HFFc6 (cell line): ENCODE measurements at places on chromosomes 11 and 22. TPM values are rescaled to one million over a fixed set of nuclear protein-coding genes. Genes with fewer than 3 reads are reported as not detected.

DNA sequence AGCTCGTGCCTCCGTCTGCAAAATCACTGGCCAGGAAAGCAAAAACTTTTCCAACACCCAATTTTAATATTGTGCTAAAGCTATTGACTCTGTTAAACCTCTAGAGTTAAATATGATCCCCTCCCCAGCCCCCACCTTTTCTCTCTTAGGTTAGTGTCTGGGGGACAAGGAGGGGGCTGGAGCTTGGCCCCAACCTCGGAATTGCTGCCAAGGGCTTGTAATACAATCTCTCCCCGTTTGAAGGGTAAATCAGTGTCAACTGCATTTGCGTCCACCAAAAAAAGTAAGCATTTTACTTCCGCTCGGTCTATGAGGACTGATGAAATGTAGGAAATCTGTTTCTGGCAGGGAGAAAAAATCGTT, at the start of gene GAS2:
TSS of gene GAS2 (plus strand) at position 287 of the 363 bp plus-strand sequence. CDS start 8,259 bp downstream, outside the sequence.
- no peaks in the 10 kb centered on the region for H3K4me1 ChIP-seq
- H3K36me3 ChIP-seq: no peaks in the 10 kb centered on the region
- peaks cover 2% of the 10 kb centered on the region; the same call in 1 of the 2 replicates for H3K27me3 ChIP-seq
- DNase-seq: no peak

DNA sequence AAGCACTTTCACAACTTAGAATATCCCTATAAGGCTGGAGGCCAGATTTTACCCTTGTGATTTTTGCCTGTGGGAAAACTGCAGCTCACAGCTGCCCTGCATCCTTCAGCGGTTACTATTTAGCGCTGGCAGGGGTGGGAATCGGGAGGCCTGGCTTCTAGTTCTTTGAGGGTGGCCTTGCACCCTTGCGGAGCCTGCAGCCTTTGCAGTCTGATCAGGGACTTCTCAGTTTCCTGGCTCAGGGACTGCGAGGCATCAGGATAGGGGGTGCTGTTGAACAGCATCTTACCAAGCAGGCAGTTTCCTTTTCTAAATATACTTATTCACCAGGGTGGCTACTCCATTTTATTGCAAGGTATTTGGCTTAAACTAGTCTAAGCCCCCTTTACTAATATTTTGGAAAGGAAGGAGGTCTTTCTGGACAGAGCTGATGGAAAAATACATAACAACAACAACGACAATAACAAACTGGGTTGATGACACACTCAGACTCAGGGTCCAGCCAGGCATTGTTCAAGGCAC, 2.9 kb upstream of the APOA1 start:
- no peak overlapping the region for H3K4me3 ChIP-seq
- no peaks in the 10 kb centered on the region; the same call in 1 of the 2 replicates for H3K36me3 ChIP-seq
- no peak for DNase-seq
- peaks cover 4% of the 10 kb centered on the region; the same call in 1 of the 2 replicates for H3K27me3 ChIP-seq

GRCh38 chr11:83831929-83832328, 545.8 kb upstream of the CCDC90B start:
- peaks cover 24% of the 10 kb centered on the region for H3K4me1 ChIP-seq
- DNase-seq: no peak
- no peaks in the 10 kb centered on the region for H3K36me3 ChIP-seq
- H3K27ac ChIP-seq: no peak overlapping the region

DNA sequence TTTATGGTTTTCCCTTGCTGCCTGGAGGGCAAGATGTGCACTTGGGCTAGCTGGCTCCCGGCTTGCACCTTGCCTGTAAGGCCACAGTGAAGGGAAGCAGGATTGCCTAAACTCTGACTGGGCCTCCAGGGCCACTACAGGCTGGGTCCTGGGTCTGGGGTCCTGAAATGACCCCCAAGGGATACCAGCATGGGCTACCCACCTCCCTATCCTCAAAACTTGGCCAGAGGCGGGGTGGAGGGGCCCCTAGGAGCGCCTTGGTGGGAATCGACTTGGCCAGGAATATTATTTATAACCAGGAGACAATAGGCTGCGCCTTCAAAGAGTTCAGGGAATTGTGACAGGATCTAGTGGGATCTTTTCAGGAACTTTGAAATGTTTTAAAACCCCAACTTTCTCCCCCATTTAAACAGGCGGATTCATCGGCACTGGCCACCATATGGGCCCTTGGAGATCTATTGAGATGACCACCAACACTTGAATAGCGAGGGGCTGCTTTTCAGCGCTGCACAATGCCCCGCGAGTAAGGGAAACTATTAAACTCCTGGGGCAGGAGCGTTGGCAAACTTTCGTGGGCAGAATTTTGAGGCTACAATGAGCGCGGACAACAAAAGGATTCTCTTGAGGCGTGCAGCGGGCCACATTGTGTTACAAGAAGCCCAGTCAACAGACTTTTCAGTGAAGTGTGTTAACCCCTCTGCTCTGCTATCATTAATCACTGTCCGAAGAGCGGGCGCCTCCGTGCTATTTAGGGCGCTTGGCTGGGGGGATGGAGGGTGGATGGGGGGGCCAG, 15.2 kb downstream of the PAX6 start:
- H3K4me3 ChIP-seq: no peak overlapping the region
- peaks cover 11% of the 10 kb centered on the region for H3K4me1 ChIP-seq
- H3K36me3 ChIP-seq: 0 out of 2 replicates have a peak, but pooled peaks cover 4% of the 10 kb centered on the region
- DNase-seq: no peak
- H3K27me3 ChIP-seq: peaks cover 31% of the 10 kb centered on the region

DNA sequence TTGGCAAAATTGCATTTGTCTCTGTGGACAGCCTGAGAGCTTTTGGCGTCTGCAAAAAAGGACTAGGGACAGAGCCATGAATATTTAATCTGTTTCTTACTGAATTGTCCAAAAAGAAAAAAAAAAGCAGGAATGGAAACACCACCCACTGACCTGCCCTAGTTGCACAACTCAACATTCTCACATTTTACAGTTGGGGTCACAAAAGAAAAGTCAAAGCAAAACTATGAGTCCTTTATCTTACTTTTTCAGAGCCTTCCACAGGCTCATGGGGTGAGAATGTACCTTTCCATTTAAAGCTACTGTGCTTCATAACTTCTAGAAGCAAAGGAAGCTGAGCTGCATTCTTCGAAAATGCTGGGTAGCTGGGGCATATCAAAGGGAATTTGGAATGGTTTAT, 225.7 kb downstream of the FAM76B start:
- H3K27ac ChIP-seq: no peak overlapping the region
- H3K4me3 ChIP-seq: no peak overlapping the region
- no peaks in the 10 kb centered on the region for H3K4me1 ChIP-seq
- DNase-seq: no peak
- H3K36me3 ChIP-seq: no peaks in the 10 kb centered on the region
- no peaks in the 10 kb centered on the region for H3K27me3 ChIP-seq

DNA sequence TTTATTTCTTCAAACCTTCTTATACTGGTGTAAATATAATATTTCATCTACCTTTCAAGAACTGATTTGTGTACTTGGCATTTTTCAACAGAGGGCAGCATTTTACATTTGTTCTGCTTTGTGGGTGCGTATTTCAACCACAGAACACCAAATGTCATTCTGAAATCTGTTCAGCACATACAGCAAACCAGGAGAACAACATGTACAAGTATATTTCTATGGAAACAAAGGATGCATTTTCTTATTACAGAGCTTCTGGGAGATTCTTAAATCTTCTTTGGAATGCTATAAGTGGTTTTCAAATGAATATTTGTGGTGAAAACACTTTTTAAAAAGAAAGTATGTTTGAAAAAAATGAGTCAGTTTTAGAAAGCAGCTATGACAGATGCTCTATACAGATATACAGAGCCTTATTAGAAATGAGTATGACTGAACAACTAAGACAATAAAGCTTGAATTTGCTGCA, 946.0 kb downstream of the FAM181B start:
- no peak overlapping the region for H3K4me3 ChIP-seq
- 0 out of 2 replicates have a peak, but pooled peaks cover under 1% of the 10 kb centered on the region for H3K36me3 ChIP-seq
- no peaks in the 10 kb centered on the region; the same call in 1 of the 2 replicates for H3K27me3 ChIP-seq
- H3K27ac ChIP-seq: no peak overlapping the region
- H3K4me1 ChIP-seq: no peaks in the 10 kb centered on the region

- H3K36me3 ChIP-seq: no peaks in the 10 kb centered on the region
- DNase-seq: no peak
- H3K4me3 ChIP-seq: peak overlapping the region; percentile 86
- H3K27me3 ChIP-seq: peaks cover 2% of the 10 kb centered on the region; the same call in 1 of the 2 replicates
Observed at GRCh38 chr22:46036558-46037408, 59.8 kb upstream of the WNT7B start.

GRCh38 chr11:59151761-59152160, 9.1 kb downstream of the FAM111A start:
- H3K27ac ChIP-seq: no peak overlapping the region
- peaks cover 19% of the 10 kb centered on the region for H3K4me1 ChIP-seq
- DNase-seq: no peak
- H3K27me3 ChIP-seq: no peaks in the 10 kb centered on the region; the same call in 1 of the 2 replicates
- H3K4me3 ChIP-seq: no peak overlapping the region

- peaks cover 87% of the 10 kb centered on the region for H3K4me1 ChIP-seq
- no peak overlapping the region for H3K27ac ChIP-seq
Observed at GRCh38 chr11:12749442-12749841, 75.2 kb downstream of the TEAD1 start.

DNA sequence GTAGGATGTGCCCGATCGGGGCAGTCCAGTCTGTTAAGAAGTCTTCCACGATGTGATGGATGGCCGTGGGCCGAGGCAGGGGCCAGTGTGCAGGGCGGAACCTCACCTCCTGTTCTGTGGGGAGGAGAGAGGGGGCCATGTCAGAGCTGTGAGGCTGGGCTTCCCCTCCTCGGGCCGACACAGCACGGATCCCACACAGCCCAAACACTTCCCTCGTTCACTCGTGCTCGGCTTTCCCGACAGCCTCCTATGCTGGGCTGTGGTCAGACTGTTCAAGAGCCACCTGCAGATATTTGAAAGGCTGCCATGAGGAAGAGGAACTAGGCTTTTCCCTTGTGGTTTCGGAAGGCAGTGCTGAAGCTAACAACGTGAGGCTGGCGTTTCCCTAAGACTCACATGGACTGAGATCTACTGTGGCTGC, 12.3 kb upstream of the TXN2 start:
- peaks cover 5% of the 10 kb centered on the region for H3K27me3 ChIP-seq
- H3K36me3 ChIP-seq: no peaks in the 10 kb centered on the region
- no peak for DNase-seq

- H3K27me3 ChIP-seq: no peaks in the 10 kb centered on the region
- DNase-seq: no peak
- peaks cover 58% of the 10 kb centered on the region for H3K36me3 ChIP-seq
- no peak overlapping the region for H3K4me3 ChIP-seq
- no peak overlapping the region for H3K27ac ChIP-seq
- H3K4me1 ChIP-seq: peaks cover 17% of the 10 kb centered on the region
Observed at GRCh38 chr22:21803811-21804249, 63.6 kb downstream of the MAPK1 start.

- H3K36me3 ChIP-seq: peaks cover 3% of the 10 kb centered on the region; the same call in 1 of the 2 replicates
- H3K27ac ChIP-seq: no peak overlapping the region
- DNase-seq: no peak
- no peak overlapping the region for H3K4me3 ChIP-seq
Observed at GRCh38 chr22:48368975-48369525, 1458.6 kb downstream of the BRD1 start.

PHLDA2 gene
- 120 and 138 TPM in 2 replicates for total RNA-seq

GLYATL1 gene
- total RNA-seq: 0.14 to 0.48 TPM in 2 of 3 replicates, not detected in the other

CABP4 gene
- total RNA-seq: not detected in 3 replicates

ZNF280B gene
- total RNA-seq: 0.18 and 0.37 TPM in 2 replicates

WBP2NL gene
- not detected in 3 replicates for total RNA-seq

GGT5 gene
- total RNA-seq: 0.15 to 0.26 TPM (median 0.17 TPM) in 3 replicates
